ENCODE measurements at places on chromosomes 13 and 19. TPM values are rescaled to one million over a fixed set of nuclear protein-coding genes. Genes with fewer than 3 reads are reported as not detected.

- DNase-seq, result peak; percentile 91
Observed at GRCh38 chr19:55283548-55284377, at the start of gene BRSK1. TSS of gene BRSK1 (plus strand) at chr19:55283997. CDS start at chr19:55284443, 446 bp downstream.

- no peak for DNase-seq
Observed at GRCh38 chr13:108859197-108860012, 230.0 kb downstream of the MYO16 start.

DNA sequence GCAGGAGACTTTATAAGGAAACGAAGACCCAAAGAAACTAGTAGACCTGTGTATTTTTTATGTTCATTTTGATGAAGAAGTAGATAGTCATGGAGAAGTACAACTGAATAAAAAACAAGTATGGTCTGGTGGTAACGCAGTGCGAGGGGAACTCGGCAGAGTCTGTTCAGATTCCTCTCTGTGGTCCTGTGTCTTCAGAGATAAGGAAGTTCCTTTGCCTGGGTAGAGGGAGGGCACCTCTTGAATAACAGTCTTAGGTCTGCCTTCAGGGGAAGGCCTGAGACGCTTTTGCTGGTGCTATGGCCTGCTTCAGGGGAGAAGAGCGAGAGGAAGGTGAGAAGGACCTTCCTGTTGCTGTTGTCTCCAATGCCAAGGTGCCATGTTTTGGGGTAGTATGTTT, 25.9 kb upstream of the SLC46A3 start:
- DNase-seq, result no peak

NFIX gene
- total RNA-seq, result 54.2 TPM

ZNF626 gene
- 19.7 TPM for total RNA-seq

DNA sequence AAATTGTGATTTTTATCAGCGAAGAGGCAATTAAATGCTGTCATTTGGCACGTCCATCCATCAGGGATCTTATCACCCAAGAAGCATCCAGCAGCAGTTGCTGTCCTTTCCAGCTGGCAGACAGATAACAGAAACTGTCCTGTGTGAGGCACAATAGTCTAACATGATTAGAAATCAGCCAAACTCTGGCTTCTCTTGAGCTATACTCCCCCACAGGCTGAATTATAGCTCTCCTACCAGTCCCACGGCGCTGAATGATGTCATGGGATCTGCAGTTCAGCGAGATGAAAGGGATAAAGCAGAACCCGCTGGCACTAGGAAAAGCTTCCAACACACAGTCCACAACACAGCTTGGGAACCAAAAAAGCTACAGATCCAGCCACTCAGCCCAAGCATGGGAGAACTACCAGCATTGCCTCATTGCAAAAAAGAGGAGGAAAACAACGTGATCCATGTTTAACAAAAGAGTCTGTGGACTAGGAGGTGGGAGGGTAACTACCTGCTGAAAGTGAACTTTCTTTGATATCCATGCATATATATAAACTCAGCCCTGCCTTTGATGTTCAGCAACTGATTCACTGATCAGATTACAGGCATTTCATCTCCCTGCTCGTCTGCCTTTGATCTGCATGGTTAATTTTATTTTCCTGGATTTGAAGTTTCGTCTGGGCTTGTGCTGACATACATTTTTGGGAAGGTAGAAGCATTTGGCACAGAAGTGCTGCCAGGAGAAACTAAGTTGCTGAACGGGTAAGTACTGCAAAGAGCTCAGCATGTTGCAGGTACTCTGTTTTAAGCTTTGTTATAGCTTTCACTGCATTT, at the start of gene TNFRSF19:
TNFRSF19 (plus strand) TSS at position 314 of the 822 bp plus-strand sequence. CDS start 19,772 bp downstream, outside the sequence.
- no peak for DNase-seq

DNA sequence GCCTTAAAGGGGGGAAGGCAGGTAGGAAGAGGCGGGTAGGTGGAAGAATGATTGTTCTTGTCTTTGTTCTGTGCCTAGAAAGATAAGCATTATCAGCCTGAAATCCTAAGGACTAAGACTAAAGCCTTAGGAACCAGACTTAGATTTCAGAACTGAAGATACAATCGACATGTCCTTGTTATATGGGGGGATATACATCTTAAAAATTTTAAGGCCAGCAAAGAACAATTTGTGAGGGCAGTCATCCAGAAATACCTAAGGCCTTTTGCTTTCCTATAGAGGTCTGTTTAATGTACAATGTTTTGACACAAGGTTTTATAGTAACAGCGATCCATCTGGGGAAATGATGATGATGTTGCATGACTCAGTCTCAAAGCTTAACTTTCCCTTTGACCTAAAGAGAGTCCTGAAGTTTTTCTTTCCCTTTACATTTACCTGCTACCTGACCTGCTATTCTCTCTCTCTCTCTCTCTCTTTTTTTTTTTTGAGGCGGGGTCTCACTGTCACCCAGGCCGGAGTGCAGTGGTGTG, 20.2 kb upstream of the CEACAM6 start:
- DNase-seq, result no peak

DNA sequence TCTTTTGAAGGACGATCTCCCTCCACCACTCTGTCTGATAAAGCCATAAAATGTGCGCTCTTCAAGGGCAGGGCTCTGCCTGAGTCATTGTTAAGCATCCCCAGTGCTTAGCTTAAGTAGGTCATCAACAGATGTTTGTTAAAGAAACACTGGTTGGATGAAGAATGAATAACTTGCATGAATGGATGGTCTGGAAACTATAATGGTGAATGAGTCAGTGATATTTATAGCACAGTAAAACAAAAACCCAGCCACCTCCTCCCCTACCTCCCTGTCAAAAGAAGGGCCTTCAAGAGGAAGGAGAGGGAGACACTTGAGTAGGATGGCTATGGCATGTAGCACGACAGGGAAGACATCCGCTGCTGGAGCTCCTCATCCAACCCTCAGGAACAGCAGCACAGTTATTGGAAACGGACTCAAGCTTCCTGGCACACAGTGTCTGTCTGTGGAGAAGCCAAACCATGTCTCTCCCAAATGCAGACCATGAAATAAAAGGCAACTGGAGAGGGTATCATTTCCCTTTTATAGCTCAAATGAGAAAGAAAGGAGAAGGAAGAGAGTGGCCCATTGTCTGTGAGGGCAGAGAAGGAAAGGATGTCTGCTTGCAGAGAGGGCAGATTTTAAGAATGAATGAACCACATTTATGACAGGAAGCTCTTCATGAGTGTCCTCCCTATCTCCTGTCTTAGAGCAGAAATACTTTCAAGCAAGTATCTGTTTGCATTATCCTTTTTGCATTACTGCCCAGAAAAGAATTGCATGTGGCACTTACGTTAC, 183.5 kb upstream of the UBL3 start:
- DNase-seq, result no peak

GRCh38 chr19:53541971-53542370, 4.0 kb downstream of the ZNF331 start:
- DNase-seq, result no peak

DNA sequence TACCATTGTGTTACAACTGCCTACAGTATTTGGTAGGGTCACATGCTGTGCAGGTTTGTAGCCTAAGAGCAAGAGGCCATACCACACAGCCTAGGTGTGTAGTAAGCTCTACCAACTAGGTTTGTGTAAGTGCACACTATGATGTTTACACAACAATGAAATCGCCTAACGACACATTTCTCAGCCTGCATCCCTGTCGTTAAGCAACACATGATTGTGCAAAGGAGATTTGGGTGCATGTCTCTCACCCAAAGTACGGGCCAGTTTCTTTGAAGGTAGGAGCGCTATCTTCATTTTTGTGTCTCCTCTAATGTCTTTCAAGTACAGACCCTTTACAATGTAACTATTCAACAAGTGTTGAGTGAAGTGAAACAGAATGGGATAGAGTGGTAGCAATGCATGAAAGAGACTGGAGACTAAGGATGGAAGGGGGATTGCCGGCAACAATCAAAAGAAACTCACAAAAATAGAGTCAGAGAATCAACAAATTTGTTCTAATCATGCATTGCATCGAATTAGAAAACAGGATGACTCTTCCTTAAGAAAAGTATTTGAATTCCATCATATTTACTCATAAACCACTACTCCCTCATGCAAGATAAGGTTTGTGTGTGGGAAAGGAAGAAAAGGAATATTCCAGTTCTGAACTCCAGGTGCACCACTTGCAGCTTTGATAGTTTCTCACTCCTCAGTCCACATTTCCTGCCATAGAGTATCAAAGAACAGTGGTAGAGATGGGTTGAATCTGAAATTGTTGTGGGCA, 60.2 kb upstream of the TNFRSF19 start:
- no peak for DNase-seq

DNA sequence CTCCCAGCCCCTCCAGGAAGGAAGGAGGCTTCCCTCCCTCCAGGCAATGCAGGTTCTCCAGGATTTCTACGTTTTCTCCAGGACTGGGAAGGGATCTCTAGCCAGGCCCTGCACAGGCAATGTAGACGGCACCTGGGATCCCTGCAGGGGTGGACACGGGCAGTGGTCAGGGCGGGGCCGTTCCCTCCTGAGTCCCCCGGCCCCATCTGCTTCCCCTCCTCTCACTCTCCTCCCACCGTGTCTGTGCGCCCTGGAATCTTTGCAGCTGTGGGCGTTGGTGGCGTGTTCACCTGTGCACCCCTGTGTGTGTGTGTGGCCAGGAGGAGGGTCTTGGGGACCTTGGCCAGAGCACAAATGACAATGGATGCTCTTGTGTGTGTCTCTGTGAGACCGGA, 10.0 kb downstream of the NRTN start:
- DNase-seq, result no peak

GRCh38 chr13:111429064-111429558, 108.7 kb downstream of the TEX29 start:
- DNase-seq, result no peak

GRCh38 chr19:47609906-47610894, 1.3 kb downstream of the BICRA start:
- DNase-seq, result peak; percentile 80

DNA sequence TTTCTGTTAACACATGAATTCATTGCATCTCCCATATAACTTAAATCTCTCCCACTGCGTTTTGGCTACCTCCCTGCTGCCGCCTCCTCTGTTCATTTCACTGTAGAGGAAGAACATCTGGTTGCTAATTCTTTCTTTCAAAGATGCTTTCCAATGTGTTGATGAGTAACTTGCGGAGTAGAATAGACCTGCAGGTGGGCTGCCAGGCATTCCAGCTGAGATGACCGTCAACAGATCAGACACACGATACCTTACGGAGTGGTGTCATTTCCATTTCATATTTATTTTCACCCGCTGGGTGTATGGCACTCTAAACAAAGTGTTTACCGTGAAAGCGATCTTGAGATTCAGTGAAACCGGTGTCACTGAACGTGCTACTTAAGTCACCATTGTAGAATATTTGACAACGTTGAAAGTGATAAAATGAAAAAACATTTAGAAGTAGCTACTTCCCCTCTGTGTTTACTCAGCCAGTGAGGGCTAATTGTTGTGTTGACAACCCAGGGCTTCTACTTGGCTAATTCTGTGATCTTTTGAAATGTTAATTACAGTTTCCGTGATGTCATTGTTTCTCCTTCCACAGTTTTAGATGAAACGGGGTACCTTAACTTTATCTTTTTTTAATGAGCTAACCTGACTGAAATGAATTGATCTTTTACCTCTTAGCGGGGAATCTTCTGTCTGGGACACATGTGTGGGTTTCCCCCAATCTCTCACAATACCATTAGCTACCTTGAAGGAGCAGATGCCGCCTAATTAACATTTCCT, 228.5 kb upstream of the ARGLU1 start:
- DNase-seq, result no peak

POGLUT2 gene
- total RNA-seq, result 3.1 TPM

- no peak for DNase-seq
Observed at GRCh38 chr13:57813651-57814050, 182.1 kb downstream of the PCDH17 start.

GRCh38 chr13:46643165-46643777, 90.3 kb downstream of the LRCH1 start:
- DNase-seq, result no peak

DNA sequence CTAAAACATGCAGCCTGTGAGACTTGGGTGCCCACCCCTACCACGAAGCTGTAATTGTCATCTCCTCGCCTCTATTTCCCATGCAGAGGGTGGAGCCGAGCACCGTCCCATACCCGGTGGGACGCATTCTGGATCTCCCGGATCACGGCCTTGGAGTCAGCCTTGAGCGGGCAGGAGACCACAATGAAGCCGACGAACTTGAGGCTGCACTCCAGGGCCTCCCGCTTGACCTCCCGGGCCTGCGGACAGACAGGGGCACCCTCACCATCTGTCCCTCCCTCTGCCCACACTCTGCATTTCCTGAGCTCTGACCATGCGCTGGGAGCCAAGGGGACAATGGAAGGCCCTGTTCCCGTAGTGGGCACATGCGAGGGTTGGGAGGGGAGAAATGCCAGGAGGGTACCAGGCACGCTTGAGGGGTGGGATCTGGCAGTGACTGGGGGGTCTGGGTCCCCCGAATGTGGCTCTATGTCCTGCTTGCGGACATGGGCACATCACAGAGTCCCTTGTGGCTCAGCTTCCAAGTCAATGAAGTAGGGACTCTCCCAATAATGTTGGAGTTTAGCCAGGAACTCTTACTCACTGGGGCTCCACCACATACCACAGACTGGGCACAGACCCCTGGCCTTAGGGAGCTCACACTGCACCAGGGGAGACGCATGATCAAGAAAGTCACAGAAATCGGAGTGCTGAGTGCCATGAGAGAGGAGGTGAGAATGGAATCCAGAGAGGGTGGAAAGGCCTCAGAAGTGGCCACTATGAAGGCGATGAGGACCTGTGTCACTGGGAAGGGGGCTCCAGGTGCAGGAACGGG, 9.2 kb upstream of the GMIP start:
- no peak for DNase-seq

Data from sigmoid colon (tissue), 7 donors.